ENCODE measurements at places on chromosomes 6 and 20. TPM values are rescaled to one million over a fixed set of nuclear protein-coding genes. Genes with fewer than 3 reads are reported as not detected.

Gene WFDC9
- not detected for total RNA-seq

Gene PDYN
- total RNA-seq, result 1.6 TPM

Gene SLC12A5
- total RNA-seq, result 33.8 TPM

Gene SRC
- total RNA-seq, result 34.4 TPM

Gene RNF144B
- 1.9 TPM for total RNA-seq

Gene SLC4A11
- not detected for total RNA-seq

Gene OR2B6
- not detected for total RNA-seq

Gene ANKS1A
- total RNA-seq, result 21.3 TPM

Gene MLN
- not detected for total RNA-seq

Gene NHSL1
- 117 TPM for total RNA-seq

Gene LRRC1
- 17.5 TPM for total RNA-seq

Gene GLP1R
- total RNA-seq, result not detected

Gene CDSN
- not detected for total RNA-seq

Gene CRNKL1
- total RNA-seq, result 59.8 TPM

Gene SAPCD1
- 1.3 TPM for total RNA-seq

Gene C6orf58
- total RNA-seq, result 2.2 TPM

Gene CRYBG1
- 0.31 TPM for total RNA-seq

Gene ULBP2
- 3.4 TPM for total RNA-seq

Gene GPR63
- total RNA-seq, result 22.8 TPM

Gene LY6G5C
- total RNA-seq, result 5.6 TPM

Gene MDFI
- 12.5 TPM for total RNA-seq

Gene PIGU
- total RNA-seq, result 30.0 TPM

Gene MACROD2
- 126 TPM for total RNA-seq

Gene SPATS1
- total RNA-seq, result not detected

Gene PNLDC1
- not detected for total RNA-seq

Gene PTPRA
- 117 TPM for total RNA-seq

Gene SRXN1
- 9.7 TPM for total RNA-seq

Gene SLX4IP
- 7.8 TPM for total RNA-seq

Gene SNX5
- total RNA-seq, result 104 TPM

Gene RAET1E
- total RNA-seq, result not detected

Gene PKHD1
- total RNA-seq, result under 0.01 TPM

Gene ULBP1
- total RNA-seq, result 1.9 TPM

Gene FAM184A
- 44.8 TPM for total RNA-seq

Gene FKBP1C
- 0.94 TPM for total RNA-seq

Gene HLA-DQB1
- 0.63 TPM for total RNA-seq

Gene TGM3
- 0.31 TPM for total RNA-seq

Gene DEFB132
- total RNA-seq, result not detected

Gene MUCL3
- not detected for total RNA-seq

Gene STMND1
- not detected for total RNA-seq

Gene PYGB
- 66.4 TPM for total RNA-seq

Gene SLC22A3
- total RNA-seq, result 1.3 TPM

Gene SLC26A8
- 3.8 TPM for total RNA-seq

Gene TTK
- total RNA-seq, result 6.9 TPM

Gene DLK2
- total RNA-seq, result 8.5 TPM

Gene LTB
- total RNA-seq, result not detected

Gene MYH7B
- total RNA-seq, result 0.31 TPM

Gene MAP1LC3A
- 57.6 TPM for total RNA-seq

Gene MPIG6B
- not detected for total RNA-seq

Gene PRDM1
- total RNA-seq, result 2.5 TPM

Gene GCNT2
- 26.3 TPM for total RNA-seq

Gene PRSS16
- 0.31 TPM for total RNA-seq

Gene RIMS4
- 52.0 TPM for total RNA-seq

Gene LHFPL5
- 1.6 TPM for total RNA-seq

Gene GPR6
- total RNA-seq, result 1.3 TPM

Gene MCHR2
- 8.5 TPM for total RNA-seq

Gene OR2H2
- not detected for total RNA-seq

Gene OR2J3
- not detected for total RNA-seq

Gene SNAP25
- total RNA-seq, result 100 TPM

Gene SIRPA
- total RNA-seq, result 5.6 TPM

Data from parietal lobe (tissue), 2 donors.